ENCODE measurements at places on chromosomes 13 and 19. TPM values are rescaled to one million over a fixed set of nuclear protein-coding genes. Genes with fewer than 3 reads are reported as not detected.

Gene LIPE
- 1.5 TPM for total RNA-seq

Gene RGS9BP
- total RNA-seq: 0.15 TPM

Gene HPN
- total RNA-seq: not detected

Gene GPR42
- not detected for total RNA-seq

Gene DLL3
- total RNA-seq: 4.0 TPM

Gene SETDB2
- 8.1 TPM for total RNA-seq

Gene C1QTNF9B
- not detected for total RNA-seq

Gene AMER2
- total RNA-seq: not detected

Gene NLRP5
- not detected for total RNA-seq

Gene FCAR
- not detected for total RNA-seq

Gene CPAMD8
- not detected for total RNA-seq

Gene OXGR1
- not detected for total RNA-seq

Gene CDX2
- not detected for total RNA-seq

Gene KISS1R
- not detected for total RNA-seq

GRCh38 chr13:48151363-48152161 is 56.7 kb upstream of the MED4 start:
- no peak for DNase-seq

GRCh38 chr13:39616087-39616694 is 13.2 kb upstream of the LHFPL6 start:
- peak; percentile 54 for DNase-seq

- no peak for DNase-seq
Measured at GRCh38 chr13:102657630-102658029, 37.2 kb downstream of the METTL21C start.

DNA sequence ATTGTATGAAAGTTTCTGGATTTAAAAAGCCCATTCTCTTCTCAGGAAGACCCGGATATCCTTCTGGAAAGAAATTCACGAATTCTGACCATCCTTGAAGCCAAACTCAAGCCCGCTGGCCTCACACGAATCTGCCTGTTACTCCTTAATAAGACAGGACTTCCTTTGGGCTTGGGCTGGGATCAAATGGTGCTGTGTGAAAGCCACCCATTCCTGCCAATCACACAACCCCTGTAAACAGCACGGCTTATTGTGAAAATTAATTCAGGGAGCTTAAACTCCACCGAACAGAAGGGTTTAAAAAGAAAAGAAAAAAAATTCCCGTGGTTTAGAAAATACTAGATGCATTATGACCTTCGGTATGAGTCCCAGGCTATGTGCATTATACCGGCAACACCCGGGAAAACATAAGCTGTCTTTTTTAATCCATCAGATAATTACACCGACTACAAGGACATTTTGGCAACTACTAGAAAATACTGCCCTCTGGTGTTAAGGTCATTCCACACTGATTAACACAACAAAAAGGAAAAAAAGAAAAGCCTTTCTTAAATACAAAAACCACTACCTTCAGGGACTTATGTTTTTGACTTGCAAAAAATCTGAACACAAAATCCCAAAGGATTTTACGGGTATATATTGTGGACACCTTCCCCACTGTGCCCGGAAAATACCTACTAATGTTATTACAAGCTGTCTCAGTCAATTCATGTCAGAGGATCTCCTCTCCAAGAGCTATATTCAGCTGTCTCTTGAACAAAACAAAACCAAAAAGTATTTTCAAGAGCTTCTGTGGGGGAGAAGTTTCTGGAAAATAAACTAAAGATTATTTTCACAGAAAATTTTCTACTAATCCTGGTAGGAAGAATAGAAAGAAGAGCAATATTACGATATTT is 76.0 kb upstream of the LSM14A start:
- peak; percentile 46 for DNase-seq

DNA sequence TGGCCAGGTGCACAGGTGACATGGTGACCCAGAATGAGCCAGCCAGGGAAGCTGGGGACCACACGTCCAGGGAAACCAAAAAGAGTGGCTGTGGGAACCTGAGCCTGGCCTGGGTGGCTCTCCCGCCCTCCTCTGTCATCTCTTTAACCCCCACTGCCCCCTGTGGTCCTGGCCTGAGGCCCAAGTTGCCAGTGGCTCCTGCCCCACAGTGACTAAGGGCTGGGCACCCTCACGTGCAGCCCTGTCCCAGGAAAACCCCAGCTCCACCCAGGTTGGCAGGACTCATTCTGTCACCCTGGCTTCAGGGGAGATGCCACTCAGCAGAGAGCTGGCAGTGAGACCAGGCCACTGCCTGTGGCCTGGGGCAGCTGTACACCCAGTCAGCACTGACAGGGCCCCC is 30.6 kb upstream of the ISYNA1 start:
- no peak for DNase-seq

GRCh38 chr13:78022164-78022877 is 103.7 kb upstream of the EDNRB start:
- no peak for DNase-seq

DNA sequence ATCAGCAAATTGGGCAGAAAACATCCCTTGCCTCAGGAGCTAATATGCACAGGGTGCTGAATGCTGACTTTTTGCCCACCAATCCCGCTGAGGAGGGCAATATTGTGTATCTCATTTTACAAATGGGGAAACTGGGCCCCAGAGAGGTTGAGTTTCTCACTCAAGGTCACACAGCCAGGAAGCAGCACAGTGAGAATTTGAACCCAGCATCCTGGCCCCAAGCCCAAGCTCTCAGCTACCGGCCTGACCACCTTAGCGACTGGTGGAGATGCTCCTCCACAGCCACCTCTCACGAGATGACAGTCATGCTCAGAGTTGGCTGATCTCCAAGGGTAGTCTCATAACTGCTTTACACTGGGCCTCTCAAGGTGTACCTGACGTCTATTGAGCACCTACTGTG is 3.5 kb downstream of the FBXW9 start:
- no peak for DNase-seq

- no peak for DNase-seq
Measured at GRCh38 chr19:5572556-5573286, 5.0 kb upstream of the TINCR start.

GRCh38 chr13:51783428-51784094 is 20.4 kb downstream of the DHRS12 start:
- DNase-seq: no peak

- DNase-seq: no peak
Measured at GRCh38 chr13:26457212-26457611, 100.3 kb upstream of the WASF3 start.

GRCh38 chr13:85520445-85520844 is 278.8 kb downstream of the SLITRK6 start:
- DNase-seq: no peak

DNA sequence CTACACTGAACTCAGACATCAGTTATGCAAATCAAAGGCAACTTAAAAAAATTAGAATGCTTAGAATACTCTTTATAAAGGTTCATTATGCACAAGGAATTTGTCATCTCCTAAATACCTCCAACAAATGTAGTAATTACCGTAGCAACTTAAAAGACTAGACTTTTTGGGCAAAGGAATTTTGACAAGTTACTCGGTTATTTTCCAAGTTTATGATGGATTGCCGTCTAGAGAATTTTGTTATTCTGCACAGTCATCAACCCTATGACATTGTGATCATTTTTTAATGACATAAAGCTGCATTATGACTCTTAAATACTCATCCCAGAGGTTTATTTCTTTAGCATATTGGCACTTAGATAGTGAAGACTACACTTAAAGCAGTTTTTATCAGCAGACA is 71.9 kb downstream of the TRPC4 start:
- DNase-seq: no peak

DNA sequence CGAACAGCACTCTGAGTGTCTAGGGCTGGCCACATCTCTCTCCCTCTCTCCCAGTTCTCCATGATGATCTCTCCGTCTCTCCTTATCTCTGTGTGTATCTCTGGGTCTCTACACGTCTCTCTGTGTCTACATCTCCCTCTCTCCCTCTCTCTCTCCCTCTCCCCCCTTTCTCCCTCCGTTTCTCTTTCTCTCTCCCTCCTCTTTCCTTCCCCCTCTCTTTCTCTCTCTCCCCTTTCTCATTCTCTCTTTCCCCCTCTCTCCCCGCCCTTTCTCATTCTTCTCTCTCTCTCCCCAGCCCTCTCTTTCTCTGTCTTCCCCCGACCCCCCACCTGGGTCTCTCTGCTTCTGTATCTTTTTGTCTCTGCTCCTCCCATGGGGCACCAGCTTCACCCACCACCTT is 21.3 kb upstream of the TNFAIP8L1 start:
- no peak for DNase-seq

GRCh38 chr13:97502181-97502580 is 68.2 kb downstream of the RAP2A start:
- no peak for DNase-seq

GRCh38 chr13:111667757-111668156 is 347.3 kb downstream of the TEX29 start:
- no peak for DNase-seq

DNA sequence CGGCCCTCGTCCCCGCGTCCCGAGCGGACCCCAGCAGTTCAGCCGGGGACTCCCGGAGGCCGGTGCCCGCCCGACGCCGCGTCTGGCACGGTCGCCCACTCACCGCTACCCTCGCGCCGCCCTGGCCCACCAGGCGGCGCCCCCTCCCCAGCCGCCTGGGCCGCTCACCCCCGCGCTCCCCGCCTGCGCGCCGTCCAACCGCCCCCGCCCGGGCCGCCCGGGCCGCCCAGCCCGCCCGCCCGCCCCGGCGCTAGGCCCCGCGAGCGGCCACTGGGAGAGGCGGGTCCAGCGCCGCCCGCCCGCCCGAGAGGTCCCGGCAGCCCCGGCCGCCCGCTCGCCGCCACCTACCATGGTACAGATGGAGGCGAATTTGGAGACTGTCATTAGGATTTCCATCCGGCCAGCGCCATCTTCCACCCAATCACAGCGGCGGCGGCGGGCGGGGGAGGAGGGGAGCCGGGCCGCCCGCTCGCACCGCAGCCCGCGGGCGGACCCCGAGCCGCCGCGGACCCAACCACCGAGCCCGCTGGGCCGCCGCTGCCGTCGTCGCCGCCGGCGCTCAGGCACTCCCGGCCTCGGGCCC is at the start of gene USP12:
Gene USP12 (minus strand): TSS at position 568 of the 583 bp plus-strand sequence. CDS start 172 bp downstream, at position 396.
- no peak for DNase-seq

GRCh38 chr13:95471960-95472359 is 80.6 kb upstream of the CLDN10 start:
- DNase-seq: no peak

DNA sequence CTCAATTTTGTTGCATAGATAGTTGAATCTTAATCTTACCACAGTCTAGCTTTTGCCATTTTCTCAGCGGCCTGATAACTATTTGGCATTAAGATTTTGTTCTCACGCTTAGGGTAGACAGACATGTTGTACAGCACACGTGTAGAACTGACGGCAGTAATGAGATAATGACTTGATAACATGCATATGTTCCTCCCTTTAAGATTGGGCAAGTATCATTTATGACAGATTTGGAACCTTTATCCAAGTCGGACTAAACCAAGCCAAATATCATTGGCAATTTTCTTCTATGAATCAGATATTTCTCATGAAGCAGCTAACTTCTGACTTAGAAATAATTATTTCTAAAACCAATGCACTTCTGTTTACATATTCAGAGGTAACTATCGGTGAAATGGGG is 205.5 kb downstream of the NDFIP2 start:
- no peak for DNase-seq

GRCh38 chr13:40409278-40409677 is 257.2 kb downstream of the FOXO1 start:
- DNase-seq: no peak

- DNase-seq: peak; percentile 16
Measured at GRCh38 chr13:48066310-48066989, 28.5 kb downstream of the MED4 start.

- DNase-seq: no peak
Measured at GRCh38 chr13:26785838-26786630, 25.4 kb upstream of the GPR12 start.

DNA sequence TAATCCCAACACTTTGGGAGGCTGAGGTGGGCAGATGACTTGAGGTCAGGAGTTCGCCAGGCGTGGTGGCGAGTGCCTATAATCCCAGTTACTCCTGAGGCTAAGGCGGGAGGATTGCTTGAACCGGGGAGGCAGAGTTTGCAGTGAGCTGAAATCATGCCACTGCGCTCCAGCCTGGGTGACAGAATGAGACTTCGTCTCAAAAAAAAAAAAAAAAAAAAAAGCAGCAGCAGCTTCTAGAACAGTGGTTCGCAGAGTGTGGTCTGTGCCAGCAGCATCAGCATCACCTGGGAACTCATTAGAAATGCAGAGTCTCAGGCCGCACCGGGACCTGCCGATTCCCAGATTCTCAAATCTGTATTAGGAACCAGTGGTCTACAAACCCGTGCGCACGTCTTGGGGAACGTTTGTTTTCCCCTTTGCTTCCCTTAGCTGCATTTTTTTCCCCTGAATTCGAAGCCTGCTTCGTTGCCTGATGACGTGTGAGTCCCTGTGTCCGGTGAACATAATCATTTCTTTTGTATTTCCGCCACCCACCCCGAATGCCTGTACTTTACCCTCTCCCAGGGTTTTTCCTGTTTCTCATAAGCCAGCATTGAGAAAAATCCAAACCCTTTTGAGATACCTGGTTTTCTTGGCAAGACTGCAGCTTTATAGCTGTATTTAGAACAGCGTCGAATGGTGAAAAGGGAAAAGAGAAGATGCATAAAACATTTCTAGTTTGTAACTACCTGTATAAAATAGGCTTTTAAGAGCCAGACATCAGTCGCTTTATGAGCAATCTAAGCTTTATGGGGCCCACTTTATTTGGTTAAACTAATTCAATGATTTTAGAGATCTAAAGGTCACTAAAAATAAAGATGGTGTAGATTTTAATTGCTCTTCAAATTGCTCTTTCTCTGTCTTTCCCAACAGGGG is 49.8 kb downstream of the BICRA start:
- no peak for DNase-seq

GRCh38 chr19:38647368-38647965 is at the start of gene ACTN4:
Gene ACTN4, plus strand, starts transcription at chr19:38647649. Its CDS starts 97 bp downstream, at chr19:38647746.
- DNase-seq: peak; percentile 91

GRCh38 chr19:12052091-12052496 is 667 bp downstream of the ZNF878 start:
- DNase-seq: no peak

GRCh38 chr13:22944378-22944777 is 236.4 kb upstream of the SGCG start:
- DNase-seq: no peak

DNA sequence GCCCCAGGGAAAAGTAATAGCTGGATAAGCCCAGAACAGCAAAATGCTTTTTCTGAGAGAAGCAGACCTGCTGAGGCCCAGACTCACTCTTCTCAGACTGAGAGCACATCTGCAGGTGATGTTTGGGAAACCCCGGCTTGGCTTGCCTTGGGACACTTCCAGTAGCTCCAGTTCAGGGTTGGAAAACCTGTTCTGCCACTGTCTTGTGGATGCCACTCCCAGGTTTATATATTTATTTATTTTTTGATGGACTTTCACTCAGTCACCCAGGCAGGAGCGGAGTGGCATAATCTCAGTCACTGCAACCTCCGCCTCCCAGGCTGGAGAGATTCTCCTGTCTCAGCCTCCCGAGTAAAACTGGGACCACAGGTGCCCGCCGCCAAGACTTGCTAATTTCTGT is 8.0 kb upstream of the SMARCA4 start:
- no peak for DNase-seq

- DNase-seq: no peak
Measured at GRCh38 chr19:32719611-32720059, at the start of gene TDRD12. Gene TDRD12, plus strand, starts transcription at chr19:32719767. Its CDS starts 306 bp downstream, at chr19:32720073.
